ENCODE measurements at places on chromosomes 3 and 15. TPM values are rescaled to one million over a fixed set of nuclear protein-coding genes. Genes with fewer than 3 reads are reported as not detected.

The SLC38A3 gene
- total RNA-seq: 203 TPM

The PLCH1 gene
- 0.25 TPM for total RNA-seq

The ALG1L2 gene
- not detected for total RNA-seq

- no peak overlapping the region for H3K27ac ChIP-seq
- no peak for DNase-seq
- H3K4me1 ChIP-seq: no peaks in the 10 kb centered on the region
- H3K4me3 ChIP-seq: no peak overlapping the region
- no peaks in the 10 kb centered on the region for H3K36me3 ChIP-seq
- no peaks in the 10 kb centered on the region for H3K27me3 ChIP-seq
Observed at GRCh38 chr15:49688135-49688790, 67.4 kb downstream of the DTWD1 start.

The CFAP91 gene
- total RNA-seq: 1.7 TPM

DNA sequence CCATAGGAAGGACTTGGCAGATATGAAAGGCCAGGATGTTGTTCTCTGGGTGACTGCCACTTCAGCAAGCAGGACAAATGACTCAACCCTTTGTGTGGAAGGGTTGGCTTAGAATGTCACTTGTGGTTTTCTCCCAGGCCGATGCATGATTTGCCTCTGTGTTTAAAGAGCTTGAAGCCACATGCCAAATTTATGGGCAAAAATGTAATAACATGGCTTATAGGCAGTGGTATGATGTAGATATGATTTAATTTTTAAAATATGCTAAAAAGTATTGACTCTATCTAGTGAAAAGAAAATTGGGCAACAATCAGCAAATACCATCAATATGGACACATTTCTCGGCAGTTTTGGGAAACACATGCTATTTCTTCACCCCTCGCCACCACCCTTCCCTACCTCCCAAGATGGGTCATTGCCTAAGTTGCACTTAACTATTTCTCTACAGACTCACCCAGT, 114.6 kb downstream of the CYP19A1 start:
- H3K27ac ChIP-seq: no peak overlapping the region
- H3K36me3 ChIP-seq: no peaks in the 10 kb centered on the region
- H3K27me3 ChIP-seq: no peaks in the 10 kb centered on the region
- DNase-seq: no peak

The OPA1 gene
- total RNA-seq: 29.2 TPM

- H3K36me3 ChIP-seq: no peaks in the 10 kb centered on the region
- DNase-seq: no peak
- H3K4me1 ChIP-seq: no peaks in the 10 kb centered on the region
- H3K27me3 ChIP-seq: no peaks in the 10 kb centered on the region
- no peak overlapping the region for H3K4me3 ChIP-seq
Observed at GRCh38 chr3:42451116-42451515, 40.7 kb upstream of the LYZL4 start.

DNA sequence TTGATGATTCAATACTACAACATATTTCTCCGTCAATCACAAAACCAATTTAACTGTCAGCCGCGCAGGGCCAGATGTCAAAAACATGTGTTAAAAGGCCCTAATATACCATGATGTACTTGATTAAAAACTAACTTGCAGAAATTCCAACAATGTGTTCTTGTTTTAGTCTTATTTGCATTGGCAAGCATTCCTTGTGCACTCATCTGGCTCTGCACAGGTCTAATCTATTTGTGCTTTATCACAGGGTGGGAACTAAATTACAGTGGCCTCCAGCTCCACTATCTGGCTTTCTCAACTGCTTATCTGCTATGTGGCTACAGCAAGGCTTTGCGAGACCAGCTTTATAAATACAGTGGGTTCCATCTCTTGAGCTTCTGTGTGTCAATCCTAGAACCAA, 455.5 kb downstream of the ERC2 start:
- no peaks in the 10 kb centered on the region for H3K36me3 ChIP-seq
- no peak overlapping the region for H3K27ac ChIP-seq
- H3K4me1 ChIP-seq: no peaks in the 10 kb centered on the region
- no peak overlapping the region for H3K4me3 ChIP-seq
- no peak for DNase-seq
- no peaks in the 10 kb centered on the region for H3K27me3 ChIP-seq

DNA sequence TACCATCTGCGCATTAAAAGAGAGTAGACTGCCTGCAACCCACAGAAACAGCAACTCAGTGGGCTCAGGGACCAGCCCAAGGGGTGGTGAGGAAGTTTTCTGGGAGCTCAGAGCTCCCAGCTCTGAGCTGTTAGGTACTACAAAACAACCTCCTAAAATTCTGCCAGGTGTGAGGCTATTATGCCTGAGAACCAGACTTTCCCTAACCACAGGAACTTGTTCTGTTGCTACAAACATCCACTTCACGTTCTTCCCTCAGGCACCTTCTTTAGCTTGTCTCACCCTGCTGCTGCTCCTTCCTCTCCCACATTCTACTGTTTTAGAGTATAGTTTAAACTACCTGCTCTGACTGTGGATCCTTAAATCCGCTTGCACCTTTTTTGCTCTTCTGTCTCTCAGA, 399.4 kb downstream of the ROBO1 start:
- H3K4me1 ChIP-seq: no peaks in the 10 kb centered on the region
- H3K4me3 ChIP-seq: no peak overlapping the region
- no peaks in the 10 kb centered on the region for H3K36me3 ChIP-seq
- H3K27ac ChIP-seq: no peak overlapping the region
- H3K27me3 ChIP-seq: no peaks in the 10 kb centered on the region

DNA sequence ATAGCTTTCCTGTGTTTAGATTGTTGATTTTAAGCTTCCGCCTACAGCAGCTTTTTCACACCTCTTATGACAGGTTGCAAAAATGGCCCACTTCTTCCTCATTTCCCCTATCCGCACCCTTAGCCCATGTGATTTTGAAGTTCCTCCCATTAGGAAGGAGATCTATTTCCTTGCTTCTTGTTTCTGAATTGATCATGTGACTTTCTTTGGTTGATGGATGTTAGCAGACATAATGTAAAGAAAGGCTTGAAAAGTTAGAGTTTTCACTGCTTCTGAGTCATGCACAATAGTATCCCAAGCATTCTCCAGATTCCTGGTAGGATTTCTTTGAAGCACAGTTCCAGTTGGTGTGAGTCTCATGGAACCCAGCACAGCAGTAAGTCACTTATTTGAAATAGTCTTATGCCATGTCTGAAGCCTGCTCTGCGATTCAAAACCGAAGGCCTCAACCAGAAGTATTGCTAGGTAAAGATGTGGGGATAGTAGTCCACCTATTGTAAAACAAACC, 76.6 kb downstream of the EDEM1 start:
- no peak overlapping the region for H3K4me3 ChIP-seq
- H3K4me1 ChIP-seq: no peaks in the 10 kb centered on the region
- H3K27ac ChIP-seq: no peak overlapping the region
- DNase-seq: no peak

The TF gene
- 18,926 TPM for total RNA-seq

The RPL39L gene
- 10.5 TPM for total RNA-seq

DNA sequence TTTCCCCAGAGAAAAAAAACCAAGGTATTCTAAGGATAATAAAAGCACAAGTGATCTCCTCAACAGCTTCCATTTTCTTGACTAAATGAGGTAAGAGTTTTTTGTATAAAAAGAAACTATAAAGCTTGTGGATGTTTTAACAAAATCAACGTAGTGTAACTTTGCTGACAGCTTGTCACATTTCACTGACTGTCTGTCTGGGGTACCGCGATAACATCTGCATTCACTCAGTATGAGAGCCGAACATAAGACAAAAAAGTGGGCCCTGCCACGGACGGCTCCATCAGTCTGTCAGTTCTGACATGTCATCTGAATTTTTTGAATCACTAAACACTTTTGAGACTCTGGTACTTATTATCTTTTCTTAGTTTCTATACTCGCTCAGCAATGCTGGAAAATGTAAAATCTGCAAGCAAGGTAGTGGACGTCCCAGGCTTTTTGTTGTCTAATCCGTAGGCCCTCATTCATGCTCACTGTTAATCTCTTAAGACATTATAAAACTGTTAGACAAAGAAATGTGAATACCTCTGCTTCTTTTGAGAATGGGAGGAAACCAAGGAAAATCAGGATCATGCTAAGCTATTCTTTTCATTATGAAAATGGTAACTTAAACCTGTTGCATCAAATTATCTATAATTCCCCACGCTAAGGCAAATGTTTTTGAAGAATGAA, 307.1 kb downstream of the MECOM start:
- no peaks in the 10 kb centered on the region for H3K4me1 ChIP-seq
- H3K27me3 ChIP-seq: no peaks in the 10 kb centered on the region
- DNase-seq: no peak
- no peaks in the 10 kb centered on the region for H3K36me3 ChIP-seq
- no peak overlapping the region for H3K27ac ChIP-seq
- H3K4me3 ChIP-seq: no peak overlapping the region

The IFRD2 gene
- total RNA-seq: 40.8 TPM

DNA sequence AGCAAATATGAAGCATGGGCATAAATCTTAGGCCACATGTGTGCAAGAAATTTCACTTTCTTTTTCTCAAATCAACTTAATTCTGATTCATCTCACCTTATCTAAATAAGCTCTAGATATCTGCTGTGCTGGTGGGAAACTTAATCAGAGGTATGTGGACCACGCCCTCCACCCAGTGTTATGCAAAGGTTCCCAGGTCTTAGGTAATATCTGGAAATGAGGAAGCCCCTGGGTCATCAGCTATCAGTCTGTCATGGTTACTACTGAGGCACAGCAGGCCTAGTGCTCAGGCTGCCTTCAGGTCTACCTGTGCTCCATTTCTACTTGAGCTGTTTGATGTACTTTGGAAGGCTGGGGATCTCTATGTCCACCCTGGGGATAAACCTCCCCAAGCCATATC, 134.4 kb upstream of the KCNH8 start:
- no peaks in the 10 kb centered on the region for H3K4me1 ChIP-seq
- H3K27me3 ChIP-seq: no peaks in the 10 kb centered on the region
- no peak overlapping the region for H3K27ac ChIP-seq
- no peaks in the 10 kb centered on the region for H3K36me3 ChIP-seq

The TMIE gene
- total RNA-seq: 0.31 TPM

GRCh38 chr3:49378249-49378895, 20.2 kb upstream of the GPX1 start:
- DNase-seq: no peak
- H3K36me3 ChIP-seq: peaks cover 5% of the 10 kb centered on the region
- no peak overlapping the region for H3K4me3 ChIP-seq
- H3K27me3 ChIP-seq: no peaks in the 10 kb centered on the region

DNA sequence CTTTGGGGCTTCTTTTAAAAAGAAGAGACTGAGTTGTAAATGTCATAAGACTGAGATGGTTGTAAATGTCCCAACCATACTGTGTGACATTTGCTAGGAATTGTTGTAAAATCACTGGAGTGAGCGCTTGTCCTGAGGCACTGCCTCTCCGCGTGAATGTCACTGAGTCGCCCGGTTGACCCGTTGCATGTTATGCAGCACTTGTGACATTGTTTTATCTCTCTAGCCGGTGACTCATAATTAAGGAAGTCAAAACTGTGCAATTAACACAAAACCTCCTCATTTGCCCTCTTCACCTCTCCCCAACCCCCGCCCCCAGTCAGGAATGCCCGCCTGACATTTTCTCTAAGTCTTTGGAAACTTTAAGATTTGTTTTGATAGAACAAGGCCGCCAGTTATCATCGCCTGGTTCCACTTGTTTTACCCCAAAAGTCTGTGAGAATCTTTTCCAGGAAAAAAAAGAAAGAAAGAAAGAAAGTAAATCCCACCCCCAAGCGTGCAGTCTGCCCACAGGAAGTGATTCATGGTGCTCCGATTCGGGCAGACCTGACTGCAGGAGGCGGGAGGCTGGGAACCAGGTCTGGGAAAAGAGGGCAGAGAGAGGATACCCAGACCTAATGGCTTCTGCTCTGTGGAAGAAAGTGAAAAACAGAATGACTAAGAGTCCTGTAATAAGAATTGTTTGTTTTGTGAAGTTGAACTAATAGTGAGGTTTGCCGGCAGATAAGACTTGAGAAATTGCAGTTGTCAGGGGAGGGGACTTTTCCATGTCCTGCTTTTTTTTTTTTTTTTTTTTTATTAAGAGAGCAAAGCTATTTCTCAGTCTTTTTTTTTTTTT, 84.8 kb downstream of the SMAD3 start:
- H3K4me3 ChIP-seq: no peak overlapping the region
- H3K36me3 ChIP-seq: no peaks in the 10 kb centered on the region

The NRG4 gene
- total RNA-seq: 1.7 TPM

DNA sequence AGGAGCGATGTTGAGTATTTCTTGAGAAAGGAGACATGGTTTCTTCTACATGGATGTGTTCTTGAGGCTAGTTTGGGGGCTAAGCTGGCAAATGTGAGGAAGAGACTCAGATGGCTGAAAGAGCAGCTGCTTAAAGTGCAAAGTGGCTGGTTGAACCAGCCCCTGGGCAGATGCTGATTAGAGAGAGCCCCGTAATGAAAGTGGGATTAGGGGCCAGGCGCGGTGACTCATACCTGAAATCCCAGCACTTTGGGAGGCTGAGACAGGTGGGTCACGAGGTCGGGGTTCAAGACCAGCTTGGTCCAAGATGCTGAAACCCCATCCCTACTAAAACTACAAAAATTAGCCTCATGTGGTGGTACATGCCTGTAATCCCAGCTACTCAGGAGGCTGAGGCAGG, 75.0 kb upstream of the GCNT3 start:
- no peak for DNase-seq
- no peaks in the 10 kb centered on the region for H3K4me1 ChIP-seq
- H3K36me3 ChIP-seq: no peaks in the 10 kb centered on the region
- no peak overlapping the region for H3K4me3 ChIP-seq
- H3K27me3 ChIP-seq: no peaks in the 10 kb centered on the region

The IL20RB gene
- 0.30 TPM for total RNA-seq

DNA sequence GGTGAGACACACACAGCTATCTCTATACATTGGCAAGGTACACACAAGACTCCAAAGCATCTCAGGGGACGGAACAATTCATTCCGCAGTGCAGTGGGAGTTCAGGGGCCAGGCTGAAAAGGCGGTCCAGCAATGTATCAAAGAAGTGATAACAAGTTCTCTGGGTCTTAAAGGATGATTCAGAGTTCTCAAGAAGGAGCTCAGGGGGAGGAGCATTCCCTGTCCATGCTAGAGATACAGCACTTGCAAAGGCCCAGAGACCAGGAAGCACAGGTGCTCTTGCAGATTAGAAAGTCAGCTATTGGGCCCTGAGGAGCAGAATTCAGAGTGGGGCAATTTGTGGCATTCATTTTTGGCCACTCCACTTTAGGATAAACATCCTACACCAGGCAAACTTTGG, 34.9 kb downstream of the MECOM start:
- no peaks in the 10 kb centered on the region for H3K27me3 ChIP-seq
- H3K4me1 ChIP-seq: no peaks in the 10 kb centered on the region
- no peak overlapping the region for H3K27ac ChIP-seq
- no peak overlapping the region for H3K4me3 ChIP-seq
- H3K36me3 ChIP-seq: no peaks in the 10 kb centered on the region

GRCh38 chr15:84681831-84682230, 23.8 kb upstream of the NMB start:
- H3K27ac ChIP-seq: no peak overlapping the region
- DNase-seq: no peak
- no peaks in the 10 kb centered on the region for H3K4me1 ChIP-seq
- H3K27me3 ChIP-seq: no peaks in the 10 kb centered on the region
- no peak overlapping the region for H3K4me3 ChIP-seq
- H3K36me3 ChIP-seq: no peaks in the 10 kb centered on the region

The FBXO40 gene
- not detected for total RNA-seq

The PLXNA1 gene
- total RNA-seq: 3.1 TPM

- H3K27me3 ChIP-seq: no peaks in the 10 kb centered on the region
- H3K4me3 ChIP-seq: peak overlapping the region; percentile 69
- no peak for DNase-seq
- H3K4me1 ChIP-seq: peaks cover 33% of the 10 kb centered on the region
- no peaks in the 10 kb centered on the region for H3K36me3 ChIP-seq
Observed at GRCh38 chr3:156817646-156818272, 8.4 kb upstream of the LEKR1 start.

GRCh38 chr15:81029414-81030300, 28.9 kb downstream of the TLNRD1 start:
- H3K27me3 ChIP-seq: no peaks in the 10 kb centered on the region
- DNase-seq: no peak
- H3K27ac ChIP-seq: no peak overlapping the region
- no peak overlapping the region for H3K4me3 ChIP-seq

The NR2E3 gene
- total RNA-seq: not detected

Data from right lobe of liver (tissue), 6 donors.